Central memory CD4-positive, alpha-beta T cell (primary cell): ENCODE measurements at places on chromosomes 16 and 17.

DNA sequence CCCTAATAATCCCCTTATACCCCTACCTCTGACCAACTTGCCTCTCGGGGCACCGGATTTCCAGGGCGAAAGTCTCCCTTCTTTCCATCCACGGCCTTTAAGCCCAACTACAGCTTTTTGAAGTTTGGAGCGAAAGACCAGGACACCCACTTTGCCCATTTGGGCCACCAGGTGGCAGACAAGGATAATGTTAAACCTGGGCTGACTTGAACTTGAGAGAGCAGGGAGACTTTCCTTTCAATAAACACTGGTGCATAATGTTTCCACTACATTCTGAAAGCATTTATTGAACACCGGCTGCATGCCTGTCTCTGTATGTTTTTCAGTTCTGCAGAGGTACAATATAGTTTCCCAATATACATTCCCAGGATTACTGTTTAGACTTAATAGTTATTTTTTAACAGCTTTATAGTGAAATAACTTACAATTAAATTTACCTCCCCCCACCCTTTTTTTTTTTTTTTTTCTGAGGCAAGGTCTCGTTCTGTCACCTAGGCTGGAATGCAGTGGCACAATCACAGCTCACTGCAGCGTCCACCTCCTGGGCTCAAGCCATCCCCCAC lies 6.9 kb upstream of the CES3 start:
- peak; percentile 67 for DNase-seq

GRCh38 chr16:30896261-30896888 lies at the start of gene CTF1:
TSS of gene CTF1 (plus strand) at chr16:30896614. CDS start at chr16:30896644, 30 bp downstream.
- DNase-seq: no peak

DNA sequence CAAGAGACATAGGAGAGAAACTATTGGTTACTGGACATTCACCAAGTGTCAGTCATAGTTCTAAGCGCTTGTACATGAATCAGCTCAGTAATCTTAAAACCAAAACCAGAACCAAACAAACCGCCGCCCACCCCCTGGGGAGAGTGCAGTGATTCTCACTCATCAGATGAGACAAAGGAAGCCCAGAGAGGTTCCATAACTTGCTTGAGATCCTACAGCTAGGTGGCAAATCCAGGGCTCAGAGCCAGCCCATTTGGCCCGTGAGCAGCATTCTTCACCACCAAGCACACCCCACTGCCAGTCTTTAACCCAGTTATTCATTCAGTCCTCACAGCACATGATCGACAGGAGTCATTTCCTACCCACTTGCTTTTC lies 37.2 kb upstream of the RGS9 start:
- peak; percentile 59 for DNase-seq

GRCh38 chr17:16349431-16349830 lies 3.8 kb downstream of the CENPV start:
- no peak for DNase-seq

DNA sequence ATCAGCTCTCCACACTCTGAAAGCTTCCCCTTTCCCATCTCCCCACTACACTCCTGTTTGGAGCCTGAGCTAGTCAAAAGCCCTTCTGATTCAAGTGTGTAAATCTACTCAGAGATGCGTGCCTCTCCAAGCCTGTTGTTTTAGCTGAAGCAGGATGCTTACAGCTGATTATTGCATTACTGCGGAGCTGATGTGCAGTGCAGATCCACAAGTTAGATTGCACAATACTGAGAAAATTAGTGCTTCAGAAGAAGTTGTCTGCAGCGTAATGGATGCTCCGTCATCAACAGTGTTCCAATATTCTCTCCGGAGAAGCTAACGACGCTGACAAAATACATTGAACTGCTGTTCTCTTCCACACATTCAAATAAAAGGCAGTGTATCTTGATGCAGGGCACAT lies 44.8 kb upstream of the NLRP1 start:
- DNase-seq: no peak

- DNase-seq: peak; percentile 42
Observed at GRCh38 chr17:740240-741017, 8.0 kb downstream of the TLCD3A start.

- no peak for DNase-seq
Observed at GRCh38 chr17:17152385-17152784, 53.7 kb downstream of the PLD6 start.

DNA sequence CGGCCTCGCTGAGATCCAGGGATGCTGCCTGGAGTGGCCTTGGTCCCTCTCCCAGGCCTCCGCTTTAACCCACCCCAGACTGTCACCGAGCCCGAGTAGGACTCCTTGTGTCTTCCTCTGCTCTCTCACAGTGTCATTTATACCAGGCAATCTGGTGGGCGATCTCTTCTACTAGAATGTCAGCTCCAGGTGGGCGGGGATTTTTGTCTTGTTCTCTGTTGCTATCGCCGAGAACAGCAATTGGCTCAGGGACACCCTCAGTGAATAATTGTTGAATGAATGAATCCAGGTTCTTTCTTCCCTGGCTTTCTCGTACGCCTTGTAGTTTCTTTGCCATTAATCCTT lies 591 bp downstream of the DHX38 start:
- no peak for DNase-seq

GRCh38 chr16:82995924-82996441 lies 369.2 kb downstream of the CDH13 start:
- no peak for DNase-seq

DNA sequence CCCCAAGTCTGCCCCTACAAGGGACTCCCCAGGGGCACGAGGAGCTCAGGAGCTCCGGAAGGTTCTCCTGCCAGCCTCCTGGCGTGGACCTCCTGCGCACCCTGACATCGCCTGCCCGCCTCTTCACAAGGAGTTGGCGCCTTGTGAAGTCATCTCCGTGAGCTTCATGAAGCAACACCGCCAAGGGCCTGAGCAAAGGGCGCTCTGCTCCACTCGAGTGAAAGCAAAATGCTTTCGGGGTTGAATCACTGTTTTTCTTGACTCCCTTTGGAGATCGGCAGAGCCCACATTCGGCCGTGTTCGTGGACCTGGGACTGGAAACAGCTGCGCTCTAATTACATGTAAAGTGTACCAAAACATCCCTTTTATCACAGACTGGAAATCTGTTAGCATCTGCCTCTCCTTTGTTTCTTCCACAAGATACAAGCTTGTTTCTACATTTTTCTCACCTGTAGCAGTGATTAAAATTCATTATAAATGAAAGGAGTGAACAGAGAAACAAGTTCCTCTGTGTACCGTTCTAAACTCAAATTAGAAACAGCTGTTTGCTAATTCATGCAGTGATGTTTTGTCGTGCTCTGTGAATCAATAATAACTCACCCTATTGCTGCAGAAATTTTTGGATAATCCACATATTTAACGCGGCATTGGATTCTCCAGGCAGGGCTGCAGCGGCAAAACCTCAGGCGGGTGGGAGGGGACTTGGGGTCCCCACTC lies 203.3 kb downstream of the ZNF423 start:
- no peak for DNase-seq

- no peak for DNase-seq
Observed at GRCh38 chr16:49754495-49755312, 101.2 kb downstream of the ZNF423 start.
